SJCRH30 (cell line): ENCODE measurements at places on chromosomes 3 and 15.

DNA sequence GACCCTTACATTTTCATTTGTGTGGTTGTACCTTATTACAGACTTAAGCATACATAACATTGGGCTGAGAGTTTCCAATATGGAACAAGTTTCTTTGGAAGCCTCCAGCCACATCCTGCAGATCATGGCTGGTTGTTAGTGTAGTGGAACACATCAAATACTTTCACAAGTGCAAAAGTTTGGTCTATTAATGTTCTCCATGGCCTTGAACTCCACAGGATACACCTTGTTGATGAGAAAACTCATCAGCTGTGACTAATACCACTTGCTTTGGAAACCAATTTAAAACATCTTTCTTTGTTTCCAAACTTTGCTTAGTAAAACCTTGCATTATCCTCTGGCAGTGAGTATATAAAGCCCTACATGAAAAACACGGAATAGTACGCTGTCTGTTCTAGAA lies 46.1 kb downstream of the MYZAP start:
- DNase-seq, result no peak

DNA sequence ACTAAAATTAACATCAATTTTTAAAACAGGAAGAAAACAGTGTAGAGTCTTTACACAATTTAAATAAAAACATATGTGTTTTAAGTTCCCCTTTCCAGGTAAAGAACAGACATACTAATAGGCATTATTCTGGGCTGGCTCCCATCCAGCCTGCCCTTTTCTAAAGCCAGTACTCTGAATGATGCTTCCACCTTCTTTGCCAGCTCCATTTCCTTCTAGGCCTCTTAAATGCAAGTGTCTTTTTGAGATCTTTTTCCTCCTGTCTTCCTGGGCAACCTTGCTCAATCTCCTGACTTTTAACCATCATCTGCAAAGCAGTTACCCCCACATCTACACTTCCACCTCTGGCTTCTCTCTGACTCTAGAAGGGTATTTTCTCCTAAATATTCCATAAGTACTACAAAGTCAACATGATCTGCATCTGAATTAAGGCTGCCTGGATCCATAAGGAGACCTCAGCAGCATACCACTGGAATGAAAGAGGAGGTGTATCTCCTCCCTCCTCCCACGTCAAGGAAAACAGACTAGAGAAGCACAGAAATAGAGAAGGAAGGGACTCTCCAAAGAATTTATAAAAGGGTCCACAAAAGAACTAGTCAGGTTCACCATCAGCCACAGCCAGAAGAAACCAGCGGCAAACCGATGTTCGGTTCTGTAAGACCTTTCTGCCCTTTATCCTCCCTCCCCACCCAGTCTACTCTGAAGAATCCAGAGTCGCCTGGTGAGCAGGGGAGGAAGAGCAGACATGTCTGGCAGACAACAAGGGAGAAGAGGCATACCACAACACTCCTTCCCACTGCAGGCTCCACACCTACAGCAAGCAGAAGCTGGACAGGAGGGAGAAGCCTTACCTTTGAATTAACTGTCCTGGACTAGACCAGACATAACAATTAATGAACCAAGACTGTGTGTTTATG lies 47.1 kb downstream of the GOLIM4 start:
- DNase-seq, result no peak

DNA sequence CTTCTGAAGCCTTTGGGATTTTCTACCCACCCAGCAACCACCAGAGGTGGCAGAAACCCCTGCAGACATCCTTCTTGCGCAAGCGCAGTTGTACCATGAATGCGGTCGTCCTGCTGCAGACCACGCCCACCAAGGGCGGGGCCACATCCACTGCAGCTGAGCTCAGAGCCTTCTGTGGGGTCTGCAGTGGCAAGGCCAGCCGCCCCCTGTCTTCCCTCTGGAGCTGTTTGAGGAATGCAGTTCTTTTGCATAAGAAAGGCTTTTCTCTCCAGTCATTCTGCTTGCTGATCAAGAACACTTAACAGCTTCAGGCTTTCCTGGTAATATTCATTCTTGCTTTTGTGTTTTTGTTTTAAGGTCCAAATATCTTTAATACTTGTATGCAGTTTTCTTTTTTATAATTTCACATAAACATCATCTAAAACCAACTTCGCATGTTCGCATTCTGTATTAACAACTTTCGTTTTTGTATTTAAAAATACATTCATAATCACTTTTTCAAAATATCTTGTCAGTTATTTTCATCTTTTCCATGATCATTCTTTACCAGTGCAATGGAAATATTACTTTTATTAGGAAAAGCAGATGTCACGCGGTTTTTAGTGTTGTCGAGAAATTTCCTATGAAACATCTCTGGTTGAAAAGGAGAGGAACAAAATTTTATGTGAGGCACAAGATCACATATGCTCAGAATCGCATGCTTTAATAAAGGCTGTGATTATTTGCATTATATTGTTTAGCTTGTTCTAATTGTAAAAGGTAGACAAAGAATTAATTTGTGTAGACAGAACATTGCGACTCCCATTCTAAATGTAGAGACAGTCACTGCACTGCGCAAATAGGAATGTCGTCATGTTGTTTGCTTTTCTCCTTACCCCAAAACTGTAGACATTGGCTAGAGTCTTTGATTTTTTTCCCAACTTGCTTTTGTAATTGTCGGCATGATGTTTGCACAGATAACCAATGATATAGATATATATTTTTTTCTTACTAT lies 98.1 kb upstream of the SNRPN start:
- DNase-seq, result no peak

GRCh38 chr15:34993412-34993811 lies 5.3 kb upstream of the ZNF770 start:
- DNase-seq, result no peak

GRCh38 chr3:46695177-46695961 lies 1.9 kb upstream of the ALS2CL start:
- peak; percentile 91 for DNase-seq

- no peak for DNase-seq
Observed at GRCh38 chr3:145719114-145719513, 441.9 kb downstream of the PLOD2 start.

DNA sequence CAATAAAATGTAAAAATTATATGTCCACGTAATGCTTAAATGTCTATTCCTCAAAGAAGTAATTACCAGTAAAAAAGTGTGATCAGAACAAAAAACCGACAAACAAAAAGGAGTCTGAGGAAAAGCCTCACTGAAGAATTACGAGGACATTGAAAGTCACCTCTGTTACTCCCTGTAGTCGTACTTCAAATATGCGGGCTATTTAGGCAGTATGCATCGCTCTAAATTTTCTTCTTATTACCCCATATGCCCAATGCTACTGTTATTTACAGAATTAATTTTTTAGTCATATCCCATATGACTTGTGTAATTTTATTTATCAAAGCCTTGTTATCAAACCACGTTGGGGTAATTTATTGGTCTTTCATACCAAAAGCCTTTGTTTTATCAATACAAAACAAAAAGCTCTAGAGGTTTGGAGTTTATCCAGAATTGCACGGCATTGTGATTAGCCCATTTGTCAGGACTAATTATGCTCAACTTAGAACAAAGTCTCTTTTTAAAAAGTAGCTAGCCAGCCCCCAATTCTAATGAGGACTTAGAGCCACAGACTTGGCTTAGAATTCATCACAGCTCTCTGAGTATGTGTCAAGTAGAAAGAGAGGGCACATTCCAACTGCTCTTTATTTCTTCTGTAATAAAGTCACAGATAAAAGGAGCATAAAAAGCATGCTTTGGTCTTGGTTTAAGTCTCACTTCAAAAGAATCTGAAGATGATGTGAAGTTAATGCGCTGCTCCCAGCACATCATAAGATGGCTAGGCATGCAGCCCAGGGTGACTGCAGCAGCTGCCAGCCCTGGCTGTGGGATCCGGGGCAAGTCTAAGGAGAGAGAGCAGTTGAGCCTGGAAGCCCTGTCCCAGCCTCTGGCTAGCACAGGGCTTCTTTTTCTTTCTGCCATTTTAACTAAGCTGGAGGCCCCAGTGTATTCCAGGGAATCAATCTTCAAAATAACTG lies 521.0 kb downstream of the GABRG3 start:
- DNase-seq, result no peak
